ENCODE measurements at places on chromosomes 3 and 15.

GRCh38 chr3:13222131-13222530 is 148.9 kb upstream of the IQSEC1 start:
- no peak for DNase-seq

- DNase-seq = no peak
These were observed 221.8 kb downstream of the TPRG1 start for GRCh38 chr3:189393598-189393997.

DNA sequence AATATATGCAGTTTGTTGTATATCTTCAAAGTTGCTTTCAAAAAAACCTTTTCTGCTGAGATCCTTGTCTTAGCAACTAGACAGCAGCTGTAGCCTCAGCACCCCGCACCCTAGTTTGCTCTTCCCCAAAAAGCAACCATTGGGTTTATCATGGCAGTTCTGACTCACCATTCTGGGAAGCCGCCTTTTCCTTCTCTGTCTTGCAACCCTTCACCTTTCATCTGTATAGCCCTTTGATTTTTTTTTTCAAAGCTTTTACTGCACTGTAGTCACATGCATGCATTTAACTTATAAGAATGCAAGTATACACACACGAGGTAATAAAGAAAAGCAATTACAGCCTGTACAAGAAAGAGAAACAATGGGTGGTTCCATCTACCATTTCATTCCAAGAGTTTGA is 65.1 kb upstream of the THBS1 start:
- DNase-seq = no peak

- no peak for DNase-seq
These were observed at the start of gene LTF for GRCh38 chr3:46464326-46465195. LTF (minus strand) TSS chr3:46464905; CDS start chr3:46464867, 38 bp downstream.

GRCh38 chr3:170941551-170941950 is 33.1 kb upstream of the EIF5A2 start:
- no peak for DNase-seq

DNA sequence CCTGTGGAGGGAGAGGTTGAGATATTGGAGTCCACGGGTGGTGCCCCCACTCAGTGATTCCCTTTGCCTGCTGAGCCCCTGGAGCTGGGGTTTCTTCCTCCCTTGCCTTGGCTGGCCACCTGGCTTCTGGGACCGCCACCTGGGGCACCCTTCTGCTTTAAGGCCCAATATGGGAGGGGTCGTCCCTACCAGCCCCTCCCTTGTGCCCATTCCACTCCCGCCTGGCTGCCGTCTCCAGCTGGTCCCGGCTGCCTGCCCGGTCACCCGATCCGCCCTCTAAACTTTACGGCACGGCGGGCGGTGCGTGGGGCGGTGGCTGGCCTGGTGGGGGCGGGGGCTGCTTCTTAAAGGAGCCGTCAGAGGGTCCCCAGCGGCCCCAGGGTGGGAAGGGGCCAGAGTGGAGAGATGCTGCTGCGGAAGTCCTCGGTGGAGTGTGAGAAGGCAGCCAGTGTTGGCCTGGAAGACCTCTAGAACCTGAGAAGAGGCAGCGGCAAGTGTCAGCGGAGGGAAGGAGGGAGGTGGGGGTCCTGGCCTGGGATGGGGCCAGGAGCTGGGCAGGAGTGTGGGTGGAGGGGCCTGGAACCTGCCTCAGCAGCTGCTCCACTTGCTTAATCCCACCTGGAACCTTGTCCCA is 1.6 kb upstream of the SEMA3B start:
- no peak for DNase-seq

- no peak for DNase-seq
These were observed 58.4 kb downstream of the ARRDC4 start for GRCh38 chr15:98018761-98019351.

DNA sequence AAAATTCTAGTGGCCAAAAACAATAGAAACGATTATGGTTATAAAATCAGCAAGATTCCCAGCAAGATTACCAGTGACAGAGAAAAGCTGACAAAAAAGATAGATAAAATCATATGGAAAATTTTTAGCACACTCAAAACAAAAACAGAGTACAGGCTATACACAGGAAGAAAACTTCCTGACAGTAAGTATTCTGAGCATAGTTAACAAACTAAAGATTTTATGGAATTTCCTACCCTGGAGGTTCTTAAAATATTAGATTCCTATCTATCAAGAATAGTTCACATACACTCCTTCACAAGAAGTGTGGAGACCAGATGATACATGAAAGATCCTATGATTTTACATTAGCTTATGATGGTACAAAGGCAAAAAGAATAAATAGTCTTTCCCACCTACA is 50.8 kb downstream of the ZNF148 start:
- DNase-seq = no peak

DNA sequence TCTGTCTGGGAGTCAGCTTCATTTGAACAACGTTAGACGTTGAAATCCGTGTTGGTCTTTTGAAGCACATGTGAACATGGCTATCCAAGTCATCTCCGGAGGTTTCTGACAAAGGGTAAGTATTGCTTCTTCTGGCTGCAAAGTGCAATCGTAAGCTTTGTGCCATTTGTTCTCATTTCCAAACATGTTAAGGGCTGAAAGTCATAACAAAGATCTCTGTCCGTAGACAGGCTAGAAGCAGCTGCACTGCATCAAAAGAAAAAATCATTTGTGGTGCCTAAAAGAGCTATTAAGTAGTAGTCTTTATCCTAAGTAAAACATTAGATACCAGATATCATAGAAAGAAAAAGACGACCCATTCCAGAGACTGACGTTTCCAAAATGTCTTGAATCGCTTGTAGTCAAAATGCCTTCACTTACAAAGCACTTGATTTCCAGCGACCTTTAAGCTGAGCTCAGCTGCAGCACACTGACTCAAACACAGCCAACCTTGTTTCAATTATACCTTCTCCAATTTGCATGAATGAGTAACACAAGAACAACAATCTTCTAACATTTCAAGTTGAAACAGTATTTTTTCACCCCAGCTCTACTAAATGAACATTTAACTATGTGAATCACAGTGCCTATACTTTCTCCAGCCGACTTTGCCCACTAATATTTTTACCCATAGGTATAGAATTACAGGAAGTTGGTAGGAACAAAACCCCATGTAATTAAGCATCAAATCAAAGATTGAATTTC is 76.6 kb downstream of the NEDD4 start:
- peak; percentile 79 for DNase-seq

DNA sequence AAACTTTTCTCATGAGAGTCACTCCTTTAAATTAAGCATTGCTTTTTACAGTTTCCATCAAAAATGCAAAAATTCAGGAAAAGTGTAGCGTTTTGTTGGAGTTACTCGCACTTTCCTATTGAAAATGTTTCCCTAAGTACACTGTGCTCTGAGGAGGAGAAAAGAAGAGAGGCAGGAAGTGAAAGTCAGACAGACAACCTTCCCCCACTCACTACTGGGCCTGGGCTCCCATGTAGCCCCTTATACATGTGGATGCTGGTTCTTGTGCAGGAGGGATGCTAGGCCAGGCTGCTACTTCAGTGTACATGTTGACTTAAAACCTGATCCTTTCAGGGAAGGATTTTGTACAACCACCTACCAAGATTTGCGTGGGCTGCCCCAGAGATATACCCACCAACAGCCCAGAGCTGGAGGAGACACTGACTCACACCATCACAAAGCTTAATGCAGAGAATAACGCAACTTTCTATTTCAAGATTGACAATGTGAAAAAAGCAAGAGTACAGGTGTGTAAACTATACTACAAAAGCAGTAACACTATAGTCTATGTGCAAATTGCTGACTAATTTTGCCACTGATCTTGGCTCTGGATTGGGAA is 15.1 kb downstream of the KNG1 start:
- DNase-seq = no peak

GRCh38 chr3:21738935-21739702 is 11.9 kb downstream of the ZNF385D start:
- no peak for DNase-seq

DNA sequence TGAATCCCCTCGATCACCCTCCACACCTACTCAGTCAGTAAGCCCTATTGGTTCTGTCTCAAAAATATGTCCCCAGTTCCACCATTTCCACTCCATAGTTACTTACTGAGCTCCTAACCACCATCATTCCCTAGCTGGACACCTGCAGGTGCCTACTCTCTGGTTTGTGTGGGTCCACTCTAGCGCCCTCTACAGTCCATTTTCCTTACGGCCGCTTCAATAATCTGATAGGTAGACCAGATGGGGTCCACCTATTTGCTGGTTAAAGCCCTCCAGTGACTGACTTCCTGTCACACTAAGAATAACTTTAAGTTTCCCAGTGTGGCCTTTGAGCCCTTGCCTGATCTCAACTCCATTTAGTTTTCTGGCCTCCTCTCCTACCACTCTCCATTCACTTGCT is 5.0 kb downstream of the GXYLT2 start:
- DNase-seq = no peak

- DNase-seq = peak; percentile 61
These were observed at the start of gene PLCH1 for GRCh38 chr3:155744626-155745324. PLCH1 (minus strand) TSS chr3:155745071; CDS start chr3:155704224, 40,847 bp downstream.

GRCh38 chr15:98887976-98888375 is 119.6 kb downstream of the PGPEP1L start:
- DNase-seq = no peak

DNA sequence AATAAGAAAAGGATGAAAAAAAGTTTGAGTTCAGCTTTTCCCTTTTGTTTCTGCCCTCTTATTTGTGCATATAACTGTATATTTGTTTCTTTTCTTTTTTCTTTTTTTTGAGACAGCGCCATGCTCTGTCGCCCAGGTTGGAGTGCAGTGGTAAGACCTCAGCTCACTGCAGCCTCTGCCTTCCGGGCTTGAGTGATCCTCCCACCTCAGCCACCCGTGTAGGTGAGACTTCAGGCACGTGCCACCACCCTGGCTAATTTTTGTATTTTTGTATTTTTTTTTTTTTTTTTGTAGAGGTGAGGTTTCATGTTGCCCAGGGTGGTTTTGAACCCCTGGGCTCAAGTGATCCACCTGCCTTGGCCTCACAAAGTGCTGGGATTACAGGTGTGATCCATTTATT is 31.4 kb downstream of the RNF111 start:
- DNase-seq = no peak

- no peak for DNase-seq
These were observed 445.4 kb downstream of the ZIC1 start for GRCh38 chr3:147854542-147854941.

GRCh38 chr3:56988458-56989168 is 71.9 kb upstream of the SPATA12 start:
- DNase-seq = peak; percentile 50

GRCh38 chr15:29820394-29821154 is 1.7 kb downstream of the TJP1 start:
- DNase-seq = no peak

GRCh38 chr3:125185805-125186204 is 26.7 kb downstream of the SLC12A8 start:
- DNase-seq = no peak

GRCh38 chr3:133236901-133237300 is 163.0 kb upstream of the BFSP2 start:
- no peak for DNase-seq

GRCh38 chr15:57255751-57256341 is 120.5 kb upstream of the CGNL1 start:
- no peak for DNase-seq

DNA sequence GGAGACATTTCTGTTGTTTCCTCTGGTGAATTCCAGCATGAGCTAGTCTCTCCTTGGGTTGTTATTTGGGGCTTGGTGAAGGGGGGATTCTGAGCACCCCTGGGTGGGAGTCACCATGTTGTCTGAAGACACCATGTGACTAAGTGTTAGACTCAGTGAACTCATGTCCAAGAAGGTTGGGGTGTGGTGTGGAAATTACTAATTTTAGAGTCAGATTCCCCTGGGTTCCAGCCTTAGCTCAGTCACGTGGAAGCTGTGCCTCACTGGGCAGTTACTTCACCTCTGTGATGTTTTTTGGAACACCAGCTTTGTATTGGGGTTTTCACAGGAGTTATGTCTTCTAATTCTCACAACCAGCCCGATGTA is 171.5 kb downstream of the RPLP1 start:
- DNase-seq = no peak

DNA sequence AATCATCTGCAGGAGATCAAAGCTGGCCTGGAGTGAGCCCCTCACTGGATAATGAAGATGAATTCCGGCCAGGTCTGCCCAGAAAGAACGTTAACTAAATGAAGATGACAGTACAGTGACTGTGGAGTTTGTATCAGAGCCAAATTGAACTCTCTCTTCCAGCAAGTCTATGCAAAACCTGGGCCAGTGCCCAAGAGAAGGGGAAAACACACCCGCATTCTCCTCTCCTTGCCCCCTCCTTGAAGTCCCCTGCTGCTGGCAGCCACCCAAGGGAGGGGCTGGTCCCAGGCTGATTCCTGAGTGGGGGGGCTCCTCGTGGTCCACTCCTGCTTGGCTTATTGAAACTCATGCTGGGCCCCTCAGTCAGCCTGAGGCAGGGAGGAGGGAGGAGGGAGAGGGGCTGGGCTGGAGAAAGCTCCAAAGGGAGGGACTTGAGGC is 155.7 kb downstream of the RAB11A start:
- no peak for DNase-seq

DNA sequence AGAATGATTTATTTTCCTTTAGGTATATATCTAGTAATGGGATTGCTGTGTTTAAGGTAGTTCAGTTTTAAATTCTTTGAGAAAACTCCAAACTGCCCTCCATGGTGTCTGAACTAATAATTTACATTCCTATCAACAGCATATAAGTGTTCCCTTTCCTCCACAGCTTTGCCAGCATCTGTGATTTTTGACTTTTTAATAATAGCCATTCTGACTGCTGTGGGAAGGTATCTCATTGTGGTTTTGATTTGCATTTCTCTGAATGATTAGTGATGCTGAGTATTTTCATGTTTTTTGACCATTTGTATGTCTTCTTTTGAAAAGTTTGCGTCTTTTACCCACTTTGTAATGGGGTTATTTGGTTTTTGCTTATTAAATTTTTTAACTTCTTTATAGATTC is 571.6 kb upstream of the CCDC54 start:
- DNase-seq = no peak

GRCh38 chr3:71681224-71681668 is 44.0 kb downstream of the EIF4E3 start:
- peak; percentile 80 for DNase-seq

- no peak for DNase-seq
These were observed 77.2 kb upstream of the VGLL4 start for GRCh38 chr3:11720917-11721411.

DNA sequence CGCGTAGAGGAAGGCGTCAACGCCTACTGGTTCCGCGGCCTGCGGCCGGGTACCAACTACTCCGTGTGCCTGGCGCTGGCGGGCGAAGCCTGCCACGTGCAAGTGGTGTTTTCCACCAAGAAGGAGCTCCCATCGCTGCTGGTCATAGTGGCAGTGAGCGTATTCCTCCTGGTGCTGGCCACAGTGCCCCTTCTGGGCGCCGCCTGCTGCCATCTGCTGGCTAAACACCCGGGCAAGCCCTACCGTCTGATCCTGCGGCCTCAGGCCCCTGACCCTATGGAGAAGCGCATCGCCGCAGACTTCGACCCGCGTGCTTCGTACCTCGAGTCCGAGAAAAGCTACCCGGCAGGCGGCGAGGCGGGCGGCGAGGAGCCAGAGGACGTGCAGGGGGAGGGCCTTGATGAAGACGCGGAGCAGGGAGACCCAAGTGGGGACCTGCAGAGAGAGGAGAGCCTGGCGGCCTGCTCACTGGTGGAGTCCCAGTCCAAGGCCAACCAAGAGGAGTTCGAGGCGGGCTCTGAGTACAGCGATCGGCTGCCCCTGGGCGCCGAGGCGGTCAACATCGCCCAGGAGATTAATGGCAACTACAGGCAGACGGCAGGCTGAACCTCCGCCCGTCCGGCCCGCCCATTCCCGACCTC is 4.1 kb downstream of the ISLR2 start:
- DNase-seq = no peak

All from H4 (cell line).